Stimulated activated naive CD4-positive, alpha-beta T cell treated with Interleukin-2 at 50 U/mL for 16 hours (primary cell): ENCODE measurements at places on chromosomes 12 and 14.

GRCh38 chr12:106044773-106045172 is 94.0 kb downstream of the NUAK1 start:
- no peak for DNase-seq

DNA sequence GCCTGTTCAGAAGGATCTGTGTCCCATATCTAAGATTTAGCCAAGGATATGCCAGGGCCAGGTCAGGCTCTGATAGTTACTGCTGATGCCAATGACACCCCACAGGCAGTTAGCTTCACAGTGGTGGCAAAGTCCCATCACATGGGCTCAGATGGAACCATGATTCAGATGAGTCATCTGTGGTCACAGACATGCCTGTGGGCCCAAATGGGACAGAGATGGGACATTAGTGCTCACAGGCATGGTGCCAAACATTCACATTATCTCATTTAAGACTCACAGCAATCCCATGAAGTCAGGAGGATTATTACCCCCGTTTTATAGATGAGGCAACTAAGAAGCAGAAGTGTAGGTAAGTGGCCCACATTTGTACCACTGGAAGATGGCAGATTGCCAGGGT is 207.8 kb downstream of the DPF3 start:
- no peak for DNase-seq

- no peak for DNase-seq
Observed at GRCh38 chr12:56163533-56164344, 5.6 kb downstream of the MYL6 start.

GRCh38 chr12:8890313-8891085 is 23.8 kb upstream of the PHC1 start:
- DNase-seq: peak; percentile 35

DNA sequence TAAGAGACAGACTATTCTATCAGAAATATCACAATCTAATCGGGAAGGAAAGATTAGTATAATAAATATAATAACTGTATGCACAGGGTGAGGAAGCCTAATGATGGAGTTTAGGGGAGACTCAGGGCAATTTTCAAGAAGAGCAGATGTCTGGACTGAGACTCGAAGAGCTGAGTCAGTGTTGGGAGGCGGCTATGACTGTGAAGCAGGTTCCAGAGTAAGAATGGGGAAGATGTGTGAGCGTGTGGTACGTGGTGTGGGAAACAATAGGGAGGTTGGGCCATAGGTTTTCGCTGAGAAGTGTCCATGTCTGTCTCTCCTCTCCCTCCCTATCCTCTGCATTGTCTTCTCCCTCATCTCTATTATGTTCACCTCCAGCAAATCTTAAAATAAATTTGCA is 85.6 kb downstream of the LMO3 start:
- DNase-seq: no peak

DNA sequence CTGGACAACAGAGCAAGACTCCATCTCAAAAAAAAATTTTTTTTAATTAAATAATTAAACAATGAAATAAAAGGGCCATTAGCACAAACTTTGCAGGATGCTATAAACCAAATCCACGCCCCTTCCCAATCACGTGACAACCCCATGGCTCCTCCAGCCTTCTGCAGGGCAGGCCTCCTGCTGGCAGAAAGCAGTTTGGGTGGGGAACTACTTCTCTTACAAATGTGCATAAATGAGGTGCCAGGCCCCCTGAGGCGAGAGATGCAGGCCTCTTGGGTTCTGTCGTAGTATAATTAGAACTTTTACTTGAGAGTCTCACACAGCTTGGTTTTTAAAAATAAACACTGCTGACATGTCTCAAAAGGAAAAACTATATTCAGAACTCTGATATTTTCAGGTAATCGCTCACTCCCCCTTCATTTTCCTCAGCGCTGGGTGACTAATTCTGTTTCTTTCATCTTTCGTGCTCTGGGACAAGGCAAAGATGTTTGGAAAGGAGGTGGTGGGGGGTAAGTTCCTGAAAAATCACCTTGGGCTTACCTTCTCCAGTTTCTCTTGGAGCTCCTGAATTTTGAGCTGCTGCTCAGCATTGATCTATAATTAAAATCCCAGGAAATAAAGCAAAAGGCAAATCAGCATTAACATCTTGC is 101.7 kb downstream of the CIT start:
- no peak for DNase-seq

DNA sequence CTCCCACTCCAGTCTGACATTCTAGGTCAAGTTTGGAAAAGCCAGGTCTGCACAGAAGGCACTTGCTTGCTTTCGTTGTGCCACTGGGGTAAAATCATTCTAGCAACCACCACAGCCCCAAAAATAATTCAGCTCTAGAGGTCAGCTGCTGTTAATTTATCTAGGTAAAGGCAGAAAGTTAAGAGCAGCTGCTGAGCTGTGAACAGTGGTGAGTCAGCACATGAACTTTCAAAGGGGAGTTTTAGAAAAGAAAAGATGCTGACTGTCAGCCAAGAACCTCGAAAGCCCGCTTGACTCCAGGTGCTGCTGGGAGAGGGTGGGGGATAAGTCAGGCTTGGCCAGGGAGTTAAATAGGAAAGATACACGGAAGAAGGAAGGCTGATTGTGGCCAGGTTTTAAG is 12.7 kb downstream of the CCDC197 start:
- DNase-seq: no peak

DNA sequence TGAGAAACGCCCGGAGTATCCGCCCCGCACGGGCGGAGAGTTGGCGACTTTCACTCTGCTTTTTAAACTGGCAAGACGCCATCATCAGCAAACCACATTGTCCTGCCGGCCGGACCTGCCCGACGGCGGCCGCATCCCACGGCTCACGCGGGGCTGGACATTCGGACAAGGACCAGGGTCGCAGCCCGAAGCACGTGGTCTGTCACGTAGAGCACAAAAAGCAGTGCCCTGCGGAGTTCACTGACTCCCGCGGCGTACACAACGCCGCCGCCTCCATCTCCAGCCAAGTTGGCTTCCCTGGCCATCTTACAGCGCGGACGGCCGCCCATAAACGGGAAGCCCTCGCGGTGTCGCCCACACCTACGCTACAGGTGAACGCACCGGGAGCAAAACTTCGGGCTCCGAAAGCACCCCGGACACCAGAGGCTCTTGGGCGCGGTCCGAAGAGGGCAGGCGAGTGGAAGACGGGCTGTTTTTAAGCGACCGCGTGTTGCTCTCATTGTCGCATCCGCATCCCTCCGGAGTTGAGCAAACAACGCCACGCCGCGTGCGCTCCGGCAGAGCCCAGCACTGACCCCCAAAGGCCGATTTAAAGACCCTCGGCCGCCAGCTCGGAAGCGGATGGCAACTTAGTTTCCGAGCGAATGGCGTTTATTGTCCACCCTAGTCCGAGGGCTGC is 966 bp downstream of the SINHCAF start:
- peak; percentile 51 for DNase-seq

GRCh38 chr14:38079886-38080285 is 127.8 kb upstream of the SSTR1 start:
- no peak for DNase-seq

DNA sequence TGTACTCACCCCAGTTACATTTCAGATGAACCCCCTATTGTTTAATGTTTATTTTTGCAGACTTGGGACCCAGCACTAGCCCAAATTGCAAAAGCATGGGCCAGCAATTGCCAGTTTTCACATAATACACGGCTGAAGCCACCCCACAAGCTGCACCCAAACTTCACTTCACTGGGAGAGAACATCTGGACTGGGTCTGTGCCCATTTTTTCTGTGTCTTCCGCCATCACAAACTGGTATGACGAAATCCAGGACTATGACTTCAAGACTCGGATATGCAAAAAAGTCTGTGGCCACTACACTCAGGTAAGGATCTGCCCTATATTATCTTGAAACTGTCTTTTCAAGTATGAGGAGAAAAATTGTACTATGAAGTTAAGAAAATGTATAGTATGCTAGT is 1.2 kb downstream of the GLIPR1 start:
- no peak for DNase-seq

DNA sequence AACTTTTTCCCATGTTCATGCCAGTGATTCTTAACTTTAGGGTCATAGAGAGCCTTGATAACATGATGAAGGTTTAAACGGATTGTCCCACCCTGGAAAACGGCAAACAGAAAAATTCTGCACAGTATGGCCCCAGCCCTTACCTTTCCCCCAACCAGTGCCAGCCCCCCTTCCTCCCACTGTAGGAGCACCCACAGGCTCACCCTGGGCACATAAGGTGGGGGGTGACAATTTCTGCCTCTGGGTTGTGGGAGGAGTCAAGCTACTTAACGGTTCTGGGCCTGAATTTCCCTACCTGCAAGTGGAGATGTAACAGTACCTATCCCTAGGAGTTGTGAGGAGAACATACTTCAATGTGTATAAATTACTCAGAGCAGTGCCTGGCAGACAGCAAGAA is 18.0 kb downstream of the XRCC3 start:
- DNase-seq: no peak

GRCh38 chr14:71592361-71592760 is 339.9 kb upstream of the RGS6 start:
- DNase-seq: no peak

GRCh38 chr12:20339060-20339459 is 29.3 kb upstream of the PDE3A start:
- no peak for DNase-seq

GRCh38 chr12:51323317-51323960 is 535 bp downstream of the BIN2 start:
- DNase-seq: peak; percentile 30

GRCh38 chr12:130164216-130164542 is 1.9 kb downstream of the FZD10 start:
- no peak for DNase-seq

DNA sequence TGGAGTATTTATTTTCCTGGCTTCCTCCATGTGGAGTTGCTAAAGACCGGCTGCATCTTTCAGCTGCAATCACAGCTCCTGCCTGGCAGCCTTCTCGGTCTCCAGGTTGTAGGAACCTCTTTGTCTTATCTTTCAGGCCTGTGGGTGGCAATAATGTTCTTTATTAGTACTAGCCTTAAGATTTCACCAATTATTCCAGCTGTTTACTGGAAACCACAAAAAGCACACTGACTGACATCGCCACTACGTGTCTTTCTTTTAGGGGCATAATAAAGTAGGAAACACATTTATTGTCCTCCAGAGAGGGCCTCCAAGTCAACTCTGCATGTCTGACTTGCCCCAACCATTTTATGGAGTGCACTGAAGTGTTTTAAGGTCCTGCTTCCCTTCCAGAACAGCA is 1116.5 kb upstream of the TMEM132C start:
- no peak for DNase-seq

GRCh38 chr12:22518998-22519397 is 25.3 kb downstream of the C2CD5 start:
- DNase-seq: no peak

DNA sequence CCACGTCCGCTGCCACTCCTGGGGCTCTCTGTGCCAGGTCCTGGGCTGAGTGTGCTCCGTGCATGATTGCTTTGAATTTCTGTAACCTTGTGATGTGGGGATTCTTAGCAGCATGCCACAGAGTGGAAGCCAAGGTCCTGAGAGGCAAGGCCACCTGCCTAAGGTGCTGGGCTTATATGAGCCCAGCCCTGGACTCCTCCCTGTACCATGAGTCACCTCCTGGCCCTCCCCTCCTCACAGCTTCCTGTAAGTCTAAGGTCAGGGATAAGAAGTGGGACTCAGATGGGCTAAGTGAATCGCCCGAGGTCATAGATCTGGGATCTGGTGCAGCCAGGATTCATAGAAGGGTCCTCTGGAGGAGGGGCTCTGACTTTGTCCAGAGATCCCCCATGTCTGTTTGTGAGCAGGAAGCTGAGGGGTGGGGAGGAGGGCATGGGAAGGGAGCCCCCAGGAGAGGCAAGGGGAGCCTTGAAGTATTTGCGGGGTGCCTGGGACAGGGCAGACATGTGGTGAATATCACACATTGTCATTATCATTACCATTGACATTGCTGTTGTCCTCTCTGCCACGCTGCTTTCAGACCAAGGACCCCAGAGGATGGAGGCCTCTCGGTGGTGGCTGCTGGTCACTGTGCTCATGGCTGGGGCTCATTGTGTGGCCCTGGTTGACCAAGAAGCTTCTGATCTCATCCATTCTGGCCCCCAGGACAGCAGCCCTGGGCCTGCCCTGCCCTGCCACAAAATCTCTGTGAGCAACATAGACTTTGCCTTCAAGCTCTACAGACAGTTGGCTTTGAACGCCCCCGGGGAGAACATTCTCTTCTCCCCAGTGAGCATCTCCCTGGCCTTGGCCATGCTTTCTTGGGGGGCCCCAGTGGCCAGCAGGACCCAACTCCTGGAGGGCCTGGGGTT is 28.8 kb downstream of the SERPINA3 start:
- no peak for DNase-seq

DNA sequence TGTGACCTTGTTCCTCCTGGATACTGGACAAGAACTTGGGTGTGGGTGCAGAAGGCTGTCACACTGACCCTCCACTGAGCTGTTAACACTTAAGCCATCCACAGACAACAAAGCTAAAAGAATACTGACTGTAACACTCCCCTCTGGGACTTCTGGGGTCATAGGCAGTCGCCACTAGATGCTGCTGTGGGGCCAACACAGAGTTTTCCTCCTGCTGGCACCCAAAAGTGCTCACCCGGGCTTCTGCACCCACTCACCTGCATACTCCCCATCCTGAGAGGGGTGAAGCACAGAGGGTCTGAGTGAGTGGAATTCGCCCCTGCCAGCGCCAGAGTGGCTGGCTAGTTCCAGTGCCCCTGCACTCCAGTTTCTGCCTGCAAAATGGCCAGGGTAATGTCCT is 422.4 kb upstream of the LMO3 start:
- DNase-seq: no peak

- DNase-seq: no peak
Observed at GRCh38 chr14:33587791-33588190, 363.1 kb downstream of the EGLN3 start.

DNA sequence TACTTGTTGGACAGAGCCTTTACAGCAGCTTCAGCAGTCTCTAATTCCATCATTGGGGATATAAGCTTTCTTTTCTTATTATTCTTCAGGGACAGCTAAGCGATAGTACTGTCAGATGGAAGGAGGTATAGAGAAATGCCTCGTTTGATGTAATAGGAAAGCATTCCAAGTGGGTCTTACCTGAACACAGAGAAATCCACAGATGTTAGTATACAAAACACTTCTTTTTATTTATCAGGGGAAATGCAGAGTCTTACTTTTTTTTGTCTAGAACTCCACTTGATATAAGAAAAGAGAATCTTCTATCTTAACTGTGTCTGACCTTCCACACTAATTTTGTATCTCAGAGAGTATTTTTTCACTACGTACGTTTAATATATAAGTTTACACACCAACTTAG is 1.9 kb downstream of the SYT1 start:
- no peak for DNase-seq
